NCI-H1092 treated with DMSO at 0.1 percent for 48 hours (cell line): ENCODE measurements at places on chromosomes 5 and 9.

DNA sequence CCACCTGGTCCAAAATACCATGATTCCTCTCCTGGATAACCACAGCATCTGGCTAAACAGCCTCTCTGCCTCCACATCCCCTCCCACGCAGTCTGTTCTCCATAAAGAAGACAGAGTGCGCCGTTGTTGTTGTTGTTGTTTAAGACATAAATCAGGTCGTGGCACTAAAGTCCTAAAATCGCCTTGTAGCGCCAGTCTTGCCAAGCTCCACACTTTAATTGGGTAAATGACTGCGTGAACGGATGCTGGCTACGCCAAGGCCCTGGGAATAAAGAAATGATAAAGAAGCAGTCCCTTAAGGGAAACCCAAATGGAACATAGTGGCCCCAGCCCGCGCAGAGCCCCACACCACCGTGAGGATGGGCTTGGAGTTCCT, 364 bp upstream of the SFXN1 start:
- no peak for DNase-seq

GRCh38 chr9:131500939-131501541, 1.7 kb upstream of the POMT1 start:
- no peak for DNase-seq

GRCh38 chr9:81183761-81184160, 505.6 kb downstream of the TLE1 start:
- no peak for DNase-seq

- DNase-seq: peak; percentile 84
Observed at GRCh38 chr5:143024228-143024920, 254.2 kb downstream of the ARHGAP26 start.

GRCh38 chr9:108444400-108445358, 411.1 kb downstream of the ACTL7B start:
- peak; percentile 94 for DNase-seq

- DNase-seq: no peak
Observed at GRCh38 chr5:61333954-61334867, 2.2 kb downstream of the ZSWIM6 start.

- no peak for DNase-seq
Observed at GRCh38 chr5:99900302-99900852, 634.8 kb upstream of the FAM174A start.

GRCh38 chr9:13719981-13720676, 440.6 kb upstream of the MPDZ start:
- DNase-seq: no peak

GRCh38 chr9:6076851-6077250, 61.4 kb upstream of the RANBP6 start:
- no peak for DNase-seq

DNA sequence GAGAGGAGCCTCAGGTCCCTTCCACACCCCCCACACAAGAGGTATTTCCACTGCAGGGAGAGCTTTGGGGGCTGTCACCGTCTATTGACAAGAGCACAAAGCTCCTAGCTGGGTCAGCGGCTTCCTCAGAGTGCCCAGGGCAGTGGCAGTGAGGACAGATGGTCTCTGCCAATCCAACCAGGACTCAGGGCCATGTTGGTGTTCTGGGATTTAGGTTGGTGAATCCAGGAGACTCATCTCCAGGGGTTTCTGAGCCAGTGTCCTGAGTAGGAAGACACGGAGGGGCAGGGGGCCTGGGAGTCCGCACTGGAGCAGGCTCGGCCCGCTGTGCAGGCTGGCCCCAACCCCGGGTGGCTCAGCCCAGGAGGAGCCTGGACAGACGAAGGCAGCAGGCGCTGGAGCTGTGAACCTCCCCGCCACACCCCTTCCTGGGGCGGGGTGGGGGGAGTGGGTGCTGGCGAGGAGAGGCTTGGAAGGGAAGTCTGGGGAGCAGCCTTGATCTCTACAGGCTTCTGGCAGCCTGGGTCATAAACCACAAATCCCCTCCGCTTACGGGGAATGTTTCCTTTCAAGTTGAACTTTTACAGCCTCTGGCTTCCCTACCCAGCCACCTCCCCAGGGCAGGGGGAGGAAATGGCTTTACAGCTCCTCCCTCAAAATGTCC, 19.6 kb downstream of the CRB2 start:
- DNase-seq: no peak

DNA sequence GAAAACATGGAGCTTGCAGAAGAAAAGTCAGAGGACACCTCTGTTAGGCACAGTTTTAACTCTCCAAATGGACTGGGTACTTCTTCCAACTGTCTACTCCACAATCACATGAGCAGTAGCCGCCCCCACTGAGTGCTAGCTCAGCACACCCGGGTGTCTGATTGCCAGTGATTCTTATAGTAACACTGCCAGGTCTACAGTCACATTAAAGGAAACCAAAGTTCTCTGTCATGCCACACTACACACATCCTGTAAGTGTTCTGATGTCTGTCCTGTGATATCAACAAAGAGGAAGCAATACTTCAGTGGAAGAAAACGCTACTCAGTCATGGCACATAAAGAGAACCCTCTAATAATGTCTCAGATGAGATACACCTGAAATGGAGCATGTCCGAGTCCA, at the start of gene HAVCR2:
Gene HAVCR2 (minus strand): TSS at position 69 of the 400 bp plus-strand sequence. CDS start 61 bp downstream, at position 8.
- no peak for DNase-seq

- DNase-seq: peak; percentile 94
Observed at GRCh38 chr5:1315709-1316587, 21.1 kb upstream of the TERT start.

- DNase-seq: no peak
Observed at GRCh38 chr9:133619791-133620190, 10.6 kb upstream of the FAM163B start.

DNA sequence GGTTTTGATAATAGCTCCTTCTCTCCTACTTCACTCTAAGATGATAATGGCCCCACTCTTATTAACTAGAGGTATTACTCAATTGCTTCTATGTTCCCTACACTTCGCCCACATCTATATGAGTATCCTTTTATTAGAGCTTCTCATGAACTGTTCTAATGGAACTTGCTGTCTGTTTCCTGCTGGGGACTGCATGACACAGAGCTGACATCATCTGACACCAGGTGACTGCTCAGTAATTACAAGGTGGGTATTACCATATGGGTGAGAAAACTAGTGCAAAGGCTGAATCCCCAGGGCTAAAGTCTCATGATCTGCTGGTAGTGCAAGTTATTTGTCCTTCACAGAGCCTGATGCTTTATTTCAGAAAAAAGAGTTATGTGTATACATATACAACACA, 146.2 kb upstream of the PLCXD3 start:
- DNase-seq: no peak

DNA sequence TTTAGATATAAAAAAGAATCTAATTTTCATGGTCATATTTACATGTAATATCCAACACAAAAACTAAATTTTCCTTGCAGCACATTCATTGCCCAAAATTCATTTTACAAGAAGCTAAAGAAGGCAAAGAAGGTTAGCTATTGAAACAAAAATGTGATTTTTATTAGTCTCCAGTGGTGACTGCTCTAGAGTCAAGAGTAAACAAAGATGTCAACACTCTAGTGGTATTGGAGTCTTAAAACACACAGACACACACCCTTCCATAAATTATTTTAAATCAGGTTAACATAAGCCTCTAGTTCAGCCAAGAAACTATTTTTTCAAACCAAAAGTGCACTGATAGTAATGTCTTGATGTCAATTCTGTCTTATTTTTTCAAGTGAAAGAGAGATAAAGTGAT, 329.2 kb downstream of the ZNF608 start:
- DNase-seq: no peak

DNA sequence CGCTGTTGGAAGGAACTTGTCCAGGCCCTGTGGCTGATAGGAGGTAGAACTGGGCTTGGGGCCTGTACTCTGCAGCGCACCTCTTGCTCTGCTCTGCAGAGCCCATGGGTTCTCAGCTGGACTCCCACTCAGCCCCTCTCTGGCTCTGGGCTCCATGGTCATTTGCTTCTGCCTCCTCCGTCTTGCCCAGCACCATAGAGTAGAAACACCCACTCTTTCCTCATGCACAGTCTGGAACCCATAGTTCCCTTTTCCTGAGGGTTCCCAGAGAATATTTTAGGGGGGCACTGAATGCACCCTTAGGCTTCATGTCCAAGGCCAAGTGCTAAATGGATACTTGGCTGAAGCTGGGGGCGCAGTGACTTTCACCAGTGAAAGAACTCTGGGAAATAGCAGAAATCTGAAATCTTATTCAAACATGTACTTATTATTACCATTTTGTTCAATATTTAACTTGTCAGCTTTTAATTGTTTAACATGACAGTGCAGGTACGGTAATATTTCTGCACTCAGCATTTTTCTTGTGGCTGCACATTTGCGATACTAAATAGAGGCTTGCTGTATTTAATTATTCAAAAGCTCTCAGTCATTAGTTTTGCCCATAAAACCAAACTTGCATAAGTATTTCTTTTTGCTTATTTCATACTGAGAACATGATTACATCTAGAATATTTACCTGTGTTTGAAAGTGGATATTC, 31.5 kb downstream of the GALNT12 start:
- no peak for DNase-seq

GRCh38 chr9:109150925-109151545, 16.0 kb downstream of the FRRS1L start:
- DNase-seq: no peak

- no peak for DNase-seq
Observed at GRCh38 chr9:93592643-93593021, 16.2 kb downstream of the PHF2 start.

DNA sequence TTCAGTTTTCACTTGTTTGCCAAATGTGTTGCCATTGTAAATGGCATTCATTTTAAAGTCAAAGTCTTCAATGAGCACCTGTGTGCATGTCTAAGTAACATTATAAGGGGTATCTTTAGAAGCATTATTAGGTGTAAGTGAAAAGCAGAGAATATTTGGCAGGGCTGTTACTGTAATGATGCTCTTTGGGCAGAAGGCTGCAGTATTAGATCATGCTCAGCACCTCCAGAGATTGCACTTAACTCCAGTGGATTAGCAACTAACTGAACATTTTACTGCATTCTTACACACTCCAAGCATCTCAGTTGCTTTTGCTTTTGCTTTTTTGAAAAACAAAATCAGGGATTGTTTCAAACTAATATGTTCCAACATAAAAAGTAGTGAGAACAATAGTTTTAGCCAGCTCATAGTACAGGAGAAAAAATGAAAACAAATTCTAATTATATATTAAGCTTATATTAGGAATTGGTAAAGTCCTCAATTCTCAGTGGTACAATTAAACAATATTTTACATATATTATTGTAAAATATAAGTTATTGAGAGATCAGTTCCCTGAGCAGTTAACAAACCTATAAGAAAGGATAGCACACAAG, 1740.9 kb upstream of the CDH9 start:
- DNase-seq: peak; percentile 68

DNA sequence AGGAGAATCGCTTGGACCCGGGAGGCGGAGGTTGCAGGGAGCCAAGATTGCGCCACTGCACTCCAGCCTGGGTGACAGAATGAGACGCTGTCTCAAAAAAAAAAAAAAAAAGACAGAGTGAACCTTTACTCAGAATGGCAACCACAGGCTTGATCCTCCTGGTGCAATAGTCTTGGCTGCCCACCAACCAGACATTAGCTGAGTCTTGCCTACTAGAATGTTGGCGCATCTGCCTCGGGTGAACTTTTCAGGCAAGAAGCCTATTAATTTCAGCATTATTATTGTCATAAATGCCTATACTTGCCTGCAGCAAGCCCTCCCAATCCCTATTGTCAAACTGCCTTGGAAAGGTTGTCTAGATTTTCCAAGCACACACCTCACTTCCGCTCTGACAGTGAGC, 4.2 kb downstream of the SERINC5 start:
- no peak for DNase-seq

DNA sequence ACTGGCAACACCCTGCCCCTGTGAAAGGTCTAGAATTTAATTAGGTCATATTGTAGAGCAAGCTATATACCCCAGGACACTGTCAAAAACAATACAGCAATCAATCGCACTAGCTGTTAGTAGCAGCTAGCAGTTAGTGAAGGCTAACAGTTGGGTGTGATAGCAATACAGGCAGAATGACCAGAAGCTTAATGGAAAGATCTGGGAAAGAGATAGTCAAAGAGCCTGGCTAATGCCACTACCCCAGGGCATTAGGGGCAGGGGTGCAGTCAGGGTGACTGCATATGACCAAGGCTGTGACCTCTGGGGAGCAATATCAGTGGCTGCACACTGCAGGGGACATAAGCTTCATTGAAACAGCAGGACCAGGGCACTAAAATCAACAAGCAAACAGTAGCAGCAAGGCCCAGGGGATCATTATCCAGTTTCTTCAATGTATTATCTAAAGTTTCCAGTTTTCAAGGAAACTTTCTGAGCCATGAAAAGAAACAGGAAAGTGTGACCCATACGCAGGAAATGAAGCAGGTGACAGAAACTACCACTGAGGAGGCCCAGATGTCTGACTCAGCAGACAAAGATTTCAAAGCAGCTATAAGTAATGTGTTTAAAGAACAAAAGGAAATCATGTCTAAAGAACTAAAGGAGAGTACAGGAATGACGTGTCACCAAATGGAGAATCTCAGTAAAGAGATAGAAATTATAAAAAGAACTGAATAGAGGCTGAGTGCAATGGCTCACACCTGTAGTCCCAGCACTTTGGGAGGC, 82.4 kb downstream of the ZNF354C start:
- DNase-seq: no peak

GRCh38 chr5:167639766-167640165, 651.7 kb upstream of the WWC1 start:
- no peak for DNase-seq

DNA sequence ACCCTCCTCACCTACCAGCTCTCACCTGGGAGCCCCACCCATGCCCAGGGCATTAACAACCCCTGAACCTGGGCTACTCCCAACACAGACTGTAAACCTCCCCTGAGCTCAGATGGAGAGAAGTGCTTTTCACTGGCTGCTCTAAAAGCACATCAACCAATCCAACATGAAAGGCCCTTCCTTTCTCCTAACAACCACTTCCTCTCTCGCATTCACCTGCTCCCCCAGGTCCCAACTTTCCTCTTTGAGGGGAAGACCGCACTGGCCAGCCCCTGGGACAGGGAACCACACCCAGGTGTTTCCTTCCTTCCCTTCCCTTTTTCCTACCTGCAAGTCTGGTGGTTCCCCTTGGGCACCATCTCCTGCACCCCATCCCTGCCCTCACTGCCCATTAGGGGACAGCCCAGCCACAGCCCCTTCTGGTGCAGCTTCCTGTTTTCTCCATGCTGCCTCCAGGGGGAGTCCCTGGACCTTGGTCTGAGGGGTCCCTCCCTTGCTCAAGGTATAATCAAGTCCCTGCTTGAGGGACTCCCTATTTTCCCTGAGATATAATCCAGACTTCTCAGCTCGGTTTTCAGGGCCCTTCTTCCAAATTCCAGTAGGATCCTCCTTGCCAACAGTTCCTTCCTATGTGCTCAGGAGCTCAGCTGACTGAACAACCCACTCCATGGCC, 30.5 kb upstream of the DAB2IP start:
- DNase-seq: no peak
